ENCODE measurements at places on chromosomes 7 and 10.

GRCh38 chr10:79272353-79272752 lies 74.9 kb upstream of the PPIF start:
- no peak for DNase-seq

DNA sequence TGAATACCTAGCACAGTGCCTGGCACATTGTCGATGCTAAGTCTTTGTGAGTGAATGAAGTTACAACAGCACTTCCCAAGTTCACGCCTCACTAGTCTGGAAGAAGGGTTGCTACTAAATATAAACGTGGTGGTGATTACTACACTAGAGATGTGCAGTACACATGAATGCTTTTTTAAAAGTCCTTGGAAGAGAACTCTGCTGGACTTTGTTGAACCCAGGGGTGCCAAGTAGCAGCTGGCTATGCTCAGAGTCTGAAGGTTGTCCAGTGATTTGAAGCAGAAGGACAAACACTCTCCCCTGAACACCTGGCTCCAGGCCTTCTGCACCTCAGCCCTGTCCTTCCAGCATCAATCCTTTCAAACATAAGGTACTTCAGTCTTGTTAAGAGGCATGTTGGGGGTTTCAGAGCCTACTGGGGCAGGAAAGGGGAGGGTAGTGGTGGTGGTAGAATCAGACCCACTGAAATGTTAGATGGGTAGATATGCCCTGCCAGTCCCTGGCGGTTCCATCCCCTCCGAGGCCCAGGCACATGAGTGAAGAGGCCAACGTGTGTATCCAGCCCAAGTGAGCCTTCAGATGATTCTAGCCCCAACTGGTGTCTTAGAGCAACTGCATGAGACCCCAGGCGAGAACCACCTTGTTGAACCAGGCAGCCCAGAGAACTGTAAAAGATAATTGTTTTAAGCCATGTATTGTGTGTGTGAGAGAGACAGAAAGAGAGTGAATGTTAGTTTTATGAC lies 94.4 kb downstream of the TAX1BP1 start:
- DNase-seq, result no peak

GRCh38 chr7:80053124-80053523 lies 81.5 kb upstream of the GNAI1 start:
- DNase-seq, result no peak

- peak; percentile 34 for DNase-seq
These were observed 276.9 kb upstream of the KLF14 start for GRCh38 chr7:131010717-131011431.

DNA sequence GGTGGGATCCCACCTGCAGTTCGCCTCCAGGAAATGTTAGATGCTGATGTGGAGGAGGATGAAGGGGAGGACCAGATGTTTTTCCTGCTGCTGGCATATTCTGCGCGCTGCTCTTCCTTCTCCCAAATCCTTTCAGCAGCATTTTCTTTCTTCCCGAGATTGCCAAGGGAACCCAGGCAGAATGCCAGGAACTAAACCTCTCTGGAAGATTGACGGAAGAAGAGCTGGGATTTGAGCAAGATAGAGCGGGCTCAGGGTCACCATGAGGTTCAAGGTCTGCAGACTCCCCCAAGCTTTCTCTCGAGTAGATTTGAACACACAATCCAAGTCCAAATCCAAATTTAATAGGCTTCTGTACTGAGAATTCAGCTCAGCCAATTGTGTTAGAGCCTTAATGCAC lies 345.2 kb upstream of the C7orf33 start:
- DNase-seq, result no peak

GRCh38 chr7:120920591-120921274 lies 29.8 kb upstream of the ING3 start:
- no peak for DNase-seq
